Stimulated activated CD4-positive, alpha-beta T cell treated with anti-CD3 and anti-CD28 coated beads, Interleukin-1b, Interleukin-23, amount 100 ng/mL, for 4 hours (primary cell): ENCODE measurements at places on chromosomes 4 and X.

GRCh38 chrX:65723706-65724105 lies 56.3 kb downstream of the MSN start:
- DNase-seq: no peak

DNA sequence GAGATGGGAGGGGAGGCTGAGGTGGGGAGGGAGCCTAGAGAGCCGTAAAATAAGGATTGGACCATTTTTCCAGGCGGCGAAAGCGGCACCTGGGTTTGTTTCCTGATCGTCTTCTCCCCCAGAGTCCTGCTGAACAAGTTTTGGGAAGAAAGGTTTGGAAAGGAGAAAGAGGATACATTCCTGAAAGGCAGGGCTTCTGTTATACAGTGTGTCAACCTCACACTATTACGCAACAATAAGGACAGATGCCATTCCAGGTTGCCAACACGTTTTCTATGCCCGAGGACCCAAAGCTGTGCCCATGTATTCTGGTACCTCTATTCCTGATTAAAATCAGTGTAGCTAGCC lies 658 bp downstream of the SCOC start:
- DNase-seq: no peak

- no peak for DNase-seq
Measured at GRCh38 chrX:2934715-2935710, 5.9 kb upstream of the ARSD start.

DNA sequence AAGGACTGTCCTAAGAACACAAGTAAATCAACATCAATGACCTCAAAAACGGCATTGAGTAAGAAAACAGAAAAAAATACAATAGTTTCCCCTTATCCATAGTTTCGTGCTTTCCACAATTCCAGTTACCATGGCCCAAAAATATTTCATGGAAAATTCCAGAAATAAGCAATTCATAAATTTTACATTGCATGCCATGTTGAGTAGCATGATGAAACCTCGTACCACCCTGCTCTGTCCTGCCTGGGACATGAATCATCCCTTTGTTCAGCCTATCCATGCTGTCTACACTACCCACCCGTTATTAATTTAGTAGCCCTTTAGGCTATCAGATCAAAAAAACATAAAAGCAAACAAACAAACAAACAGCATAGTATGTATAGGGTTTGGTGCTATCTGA lies 51.1 kb downstream of the KLF3 start:
- DNase-seq: no peak
